Esophagus squamous epithelium (tissue), 5 donors: ENCODE measurements at places on chromosomes 12 and 14.

DNA sequence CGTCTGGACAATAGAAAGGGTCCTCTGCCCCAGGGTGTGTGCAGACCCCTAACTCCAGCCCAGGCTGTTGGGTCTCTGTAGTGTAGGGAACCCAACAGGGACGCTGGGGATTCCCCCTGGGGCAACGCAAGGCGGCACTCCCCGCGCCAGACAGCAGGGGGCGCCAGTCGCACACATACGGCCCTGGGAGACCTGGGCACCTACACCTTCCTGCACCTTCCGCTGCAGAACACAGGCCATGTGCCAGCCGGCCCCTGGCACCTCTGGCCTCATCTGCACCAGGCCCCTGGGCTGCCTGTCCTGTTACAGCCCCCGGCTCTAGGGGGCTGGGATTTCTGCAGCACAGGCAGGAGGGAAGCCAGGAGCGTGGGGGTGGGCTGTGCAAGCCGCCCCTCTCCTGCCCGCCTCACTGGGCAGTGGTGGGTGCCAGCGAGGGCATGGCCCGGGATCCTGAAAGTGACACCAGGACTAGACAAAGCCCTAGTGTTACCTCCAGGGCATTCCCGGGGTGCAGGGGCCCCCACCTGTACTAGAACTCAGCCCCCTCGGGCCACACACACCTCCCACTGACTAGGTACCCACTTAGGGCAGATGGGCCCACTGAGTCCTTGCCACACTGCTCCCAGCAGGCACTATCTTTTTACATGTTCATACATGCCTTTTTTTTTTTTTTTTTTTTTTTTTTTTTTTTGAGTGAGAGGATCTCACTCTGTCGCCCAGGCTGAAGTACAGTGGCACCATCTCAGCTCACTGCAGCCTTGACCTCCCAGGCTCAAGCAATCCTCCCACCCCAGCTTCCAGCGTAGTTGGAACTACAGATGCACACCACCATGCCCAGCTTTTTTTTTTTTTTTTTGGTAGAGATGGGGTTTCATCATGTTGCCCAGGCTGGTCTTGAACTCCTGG is 37.5 kb downstream of the CCNK start:
- DNase-seq = no peak

- DNase-seq = no peak
Observed at GRCh38 chr12:115371711-115372110, 687.7 kb upstream of the TBX3 start.

GRCh38 chr14:83814896-83815295 is 1715.0 kb upstream of the FLRT2 start:
- DNase-seq = no peak

DNA sequence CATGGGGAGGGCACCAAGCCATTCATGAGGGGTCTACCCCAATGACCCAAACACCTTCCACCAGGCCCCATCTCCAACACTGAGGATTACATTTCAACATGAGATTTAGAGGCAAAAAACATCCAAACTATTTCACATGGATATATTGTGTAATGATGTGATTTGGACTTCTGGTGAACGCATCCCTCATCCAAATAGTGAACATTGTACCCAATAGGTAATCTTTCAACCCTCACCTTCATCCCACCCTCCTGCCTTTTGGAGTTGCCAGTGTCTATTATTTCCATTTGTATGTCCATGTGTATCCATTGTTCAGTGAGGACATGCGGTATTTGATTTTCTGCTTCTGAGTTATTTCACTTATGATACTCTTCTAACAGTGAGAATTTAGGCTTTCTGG is 16.1 kb upstream of the GAS2L3 start:
- no peak for DNase-seq

GRCh38 chr14:57378661-57379060 is 11.7 kb upstream of the NAA30 start:
- DNase-seq = no peak

GRCh38 chr12:31887109-31887811 is 72.0 kb upstream of the RESF1 start:
- DNase-seq = no peak

- DNase-seq = no peak
Observed at GRCh38 chr14:104685998-104686610, 3.3 kb upstream of the INF2 start.

DNA sequence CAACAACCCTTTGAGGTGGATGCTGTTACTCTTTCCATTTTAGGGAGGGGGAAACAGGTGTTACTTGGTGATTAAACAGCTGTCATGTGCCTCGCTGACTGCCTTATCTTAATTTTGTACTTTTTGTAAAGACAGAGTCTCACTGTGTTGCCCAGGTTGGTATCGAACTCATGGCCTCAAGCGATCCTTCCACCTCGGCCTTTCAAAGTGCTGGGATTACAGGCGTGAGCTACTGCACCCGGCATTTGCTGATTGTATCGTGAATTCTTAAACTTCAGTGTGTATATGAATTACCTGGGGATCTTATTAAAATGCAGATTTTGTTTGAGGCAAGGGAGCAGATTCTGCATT is 659 bp downstream of the PSMD9 start:
- DNase-seq = no peak

GRCh38 chr12:116137318-116137717 is 140.2 kb downstream of the MED13L start:
- no peak for DNase-seq

GRCh38 chr12:106274575-106275121 is 26.8 kb upstream of the CKAP4 start:
- no peak for DNase-seq

DNA sequence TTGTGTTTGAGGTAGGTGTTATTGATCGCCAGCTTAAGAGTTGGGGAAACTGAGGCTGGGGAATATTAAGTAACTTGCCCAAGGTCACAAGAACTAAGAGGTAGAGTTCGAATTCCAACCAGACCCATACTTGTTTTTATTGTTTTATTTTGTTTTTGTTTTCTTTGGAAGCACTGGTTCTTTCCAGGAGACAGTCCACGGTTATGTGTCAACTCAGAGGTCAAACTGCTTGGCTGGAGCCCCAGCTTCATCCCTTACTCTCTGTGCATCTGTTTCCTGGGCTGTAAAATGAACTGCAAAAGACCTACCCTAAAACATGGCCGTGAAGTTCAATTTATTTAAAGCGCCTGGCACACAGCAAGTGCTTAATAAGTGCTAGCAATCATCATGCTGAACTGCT is 74.4 kb upstream of the MAP1LC3B2 start:
- DNase-seq = no peak

DNA sequence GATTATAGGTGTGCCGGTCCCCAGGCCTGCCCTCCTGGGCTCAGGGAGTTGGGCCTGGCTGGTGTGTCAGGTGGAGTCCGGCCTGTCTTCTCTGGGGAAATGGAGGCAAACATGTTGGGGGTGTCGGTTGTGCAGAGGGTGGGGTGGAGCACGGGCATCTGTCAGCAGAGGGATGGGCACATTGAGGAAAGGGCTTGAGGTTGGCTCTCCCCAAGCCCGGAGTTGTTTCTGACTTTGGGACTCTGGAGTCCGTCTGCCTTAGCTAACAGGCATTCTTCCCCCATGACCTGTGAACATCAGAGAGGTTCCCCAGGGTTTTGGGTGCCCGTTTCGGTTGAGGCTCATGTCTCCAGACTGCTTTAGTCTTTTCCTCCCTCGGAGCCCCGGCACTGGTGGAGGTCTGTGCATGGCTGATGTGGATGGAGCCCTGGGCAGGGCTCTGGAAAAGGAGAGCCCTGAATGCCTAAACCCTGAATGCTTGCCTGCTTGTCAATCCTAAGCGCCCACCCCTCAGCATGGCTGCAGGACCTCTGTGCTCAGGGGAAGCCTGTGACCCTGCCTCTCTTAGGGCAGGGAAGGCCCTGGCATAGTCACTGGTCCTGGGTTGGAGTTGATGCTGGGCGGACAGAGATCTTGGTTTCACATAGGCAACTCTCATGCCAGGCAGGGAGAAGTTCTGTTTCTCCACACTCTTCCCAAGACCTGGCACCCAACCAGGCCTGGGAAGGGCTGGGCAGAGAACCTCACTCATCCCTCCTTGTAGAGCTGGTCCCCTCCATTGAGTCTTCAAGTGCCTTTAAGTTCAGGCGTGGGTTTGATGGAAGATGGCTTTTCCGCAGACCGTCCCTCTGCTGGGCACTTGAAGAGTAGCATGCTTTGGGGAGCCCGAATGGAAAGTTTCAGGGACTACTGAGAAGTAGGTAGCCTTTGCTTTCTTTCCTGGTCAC is 12.9 kb downstream of the NYNRIN start:
- DNase-seq = no peak

- DNase-seq = no peak
Observed at GRCh38 chr12:104055686-104056388, 5.8 kb upstream of the GLT8D2 start.

- no peak for DNase-seq
Observed at GRCh38 chr12:11661491-11662089, 12.1 kb downstream of the ETV6 start.

DNA sequence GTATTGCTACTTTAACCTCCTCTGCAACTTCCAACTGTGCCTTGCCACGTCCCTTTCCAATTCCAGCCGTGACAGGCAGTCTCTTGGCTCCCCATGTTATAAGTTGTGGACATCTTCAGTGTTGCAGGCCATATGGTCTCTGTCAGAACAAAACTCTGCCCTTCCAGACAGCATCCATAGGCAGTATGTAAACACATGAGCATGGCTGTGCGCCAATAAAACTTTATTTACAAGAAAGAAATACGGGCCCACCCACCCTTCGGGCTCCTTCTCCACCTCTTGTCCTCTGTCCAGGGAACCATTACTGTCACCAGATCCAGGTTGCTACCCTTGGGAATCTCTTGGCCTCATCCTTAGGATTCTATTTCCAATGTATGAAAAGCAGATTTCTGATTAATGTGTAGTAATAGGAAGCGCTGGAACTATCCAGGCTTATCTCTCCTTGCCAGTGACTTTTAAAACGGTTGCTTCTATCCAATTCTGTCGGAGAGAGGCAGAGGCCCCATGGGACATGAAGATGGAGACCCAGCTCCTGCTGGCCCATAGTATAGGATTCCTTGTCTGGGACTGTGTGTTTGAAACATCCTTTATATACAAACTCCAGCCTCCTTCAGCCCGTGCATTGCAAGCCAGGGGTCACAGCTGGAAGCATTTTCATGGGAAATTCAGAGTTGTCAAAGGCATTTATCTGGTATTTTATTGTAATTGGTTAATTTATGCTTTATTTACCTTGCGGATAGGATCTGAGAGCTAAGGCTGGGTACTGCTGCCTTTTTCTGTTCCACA is 114.4 kb downstream of the ZNF664 start:
- no peak for DNase-seq

DNA sequence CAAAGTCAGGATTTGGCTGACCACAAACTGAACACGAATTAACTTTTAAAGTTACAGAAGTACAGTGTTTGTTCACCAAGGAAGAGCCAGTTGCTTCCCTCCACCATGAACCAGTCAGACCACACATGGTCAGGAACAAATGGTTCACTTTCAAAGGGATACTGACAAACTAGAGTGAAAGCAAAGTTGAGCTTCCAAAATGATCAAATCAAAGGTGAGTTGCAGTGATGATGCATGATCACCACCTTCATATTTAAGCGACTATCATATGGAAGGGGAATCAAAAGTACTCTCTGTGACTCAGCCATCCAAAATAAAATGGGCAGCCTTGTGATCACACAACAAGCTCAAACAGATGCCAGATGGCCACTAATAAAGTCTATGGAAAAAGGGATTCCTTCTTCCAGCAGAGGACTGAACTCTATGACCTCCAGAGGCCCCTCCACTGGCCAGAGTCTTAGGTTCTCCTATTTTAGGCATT is 13.1 kb downstream of the NT5DC3 start:
- DNase-seq = no peak

DNA sequence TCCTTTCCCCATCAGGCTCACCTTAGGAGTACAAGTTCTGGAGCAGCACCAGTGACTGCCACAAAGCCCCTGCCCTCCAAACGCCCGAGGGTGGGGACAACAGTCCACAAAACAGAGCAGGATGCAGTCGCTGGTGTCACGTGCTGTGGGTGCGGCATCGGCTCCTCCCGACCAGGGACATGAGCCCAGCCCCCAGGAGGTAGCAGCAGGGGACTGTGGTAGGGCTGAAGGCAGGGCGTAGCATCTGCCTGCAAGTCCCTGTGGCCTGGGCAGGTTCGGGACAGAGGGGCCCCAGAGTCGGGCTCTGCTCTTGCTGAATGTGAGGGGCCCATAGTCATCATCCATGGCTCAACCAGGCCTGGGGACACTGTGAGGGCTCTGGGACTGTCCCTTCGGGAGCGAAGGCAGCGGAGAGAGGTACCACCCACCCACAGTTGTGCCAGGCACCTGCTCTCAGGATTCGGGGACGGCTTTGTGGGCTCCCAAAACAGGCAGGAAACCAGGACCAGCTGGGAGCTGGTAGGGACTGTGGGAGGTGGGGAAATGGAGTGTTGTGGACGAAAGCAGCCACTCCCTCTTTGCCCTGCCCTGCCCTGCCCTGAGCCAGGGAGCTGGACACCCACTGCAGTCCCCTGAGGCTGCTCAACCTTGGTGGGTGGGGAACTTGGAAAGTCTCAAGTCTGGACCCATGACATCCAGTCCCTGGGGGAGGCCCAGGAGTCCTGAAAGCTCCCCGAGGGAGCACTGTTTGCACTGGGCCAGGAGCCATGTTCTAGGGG is 30.7 kb downstream of the FBRSL1 start:
- no peak for DNase-seq

DNA sequence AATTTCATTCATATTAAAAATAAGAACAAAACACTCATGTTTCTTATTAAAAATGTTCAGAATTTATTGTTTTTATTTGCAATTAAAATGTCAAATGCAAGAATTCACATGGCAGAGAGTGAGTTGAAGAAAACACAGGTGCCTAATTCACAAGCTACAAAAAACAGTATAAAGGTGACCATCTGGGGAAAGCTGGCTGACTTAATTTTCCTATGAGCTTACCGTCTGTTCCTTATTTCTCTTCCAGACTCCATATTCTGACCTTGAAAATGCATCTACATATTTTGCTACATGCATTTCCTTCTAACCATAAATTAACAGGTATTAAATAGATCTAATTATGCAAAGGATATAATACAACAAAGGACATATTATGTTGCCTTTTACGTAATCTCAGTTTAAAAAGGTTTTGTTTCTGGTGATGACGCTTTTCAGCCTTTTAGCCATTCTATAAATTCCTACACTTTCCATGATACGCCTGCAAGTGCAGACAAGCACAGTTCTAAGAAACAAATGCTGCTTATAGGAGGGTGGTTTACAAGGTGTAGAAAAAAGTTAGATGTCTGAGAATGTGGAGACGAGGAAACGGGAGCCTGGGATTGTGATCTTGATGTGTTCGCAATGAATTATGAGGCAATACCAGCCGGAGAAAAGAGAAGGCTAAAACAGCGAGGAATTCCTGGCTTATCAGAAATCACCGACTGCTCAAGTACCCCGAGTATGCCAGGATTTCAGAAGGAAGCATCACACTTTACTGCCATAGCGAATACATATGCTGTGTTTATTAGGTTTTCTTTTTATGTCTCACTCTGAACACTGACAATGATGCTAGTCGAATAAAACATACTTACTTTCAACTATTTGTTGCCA is 24.6 kb downstream of the LIN7A start:
- no peak for DNase-seq

DNA sequence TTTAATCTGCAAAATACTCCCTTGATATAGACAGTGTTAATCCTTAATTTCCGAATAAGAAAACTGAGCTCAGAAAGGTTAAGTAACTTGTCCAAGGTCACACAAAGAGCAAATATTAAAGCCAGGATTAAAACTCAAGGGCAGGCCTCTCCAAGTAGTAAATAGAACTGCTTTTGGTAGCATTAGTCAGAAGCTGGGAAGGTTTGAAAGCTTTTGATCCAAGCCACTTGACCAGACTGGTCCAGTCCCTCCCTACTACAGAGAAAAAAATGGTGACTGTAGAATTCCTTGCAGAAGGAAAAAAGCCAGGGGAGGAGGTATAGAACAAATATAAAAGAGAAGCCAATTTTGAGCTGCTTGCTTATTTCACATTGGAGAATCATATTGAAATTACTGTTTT is 111.5 kb downstream of the NT5DC3 start:
- no peak for DNase-seq

GRCh38 chr14:69263364-69263763 is 3.4 kb downstream of the GALNT16 start:
- DNase-seq = no peak
